ENCODE measurements at places on chromosomes 16 and 17.

DNA sequence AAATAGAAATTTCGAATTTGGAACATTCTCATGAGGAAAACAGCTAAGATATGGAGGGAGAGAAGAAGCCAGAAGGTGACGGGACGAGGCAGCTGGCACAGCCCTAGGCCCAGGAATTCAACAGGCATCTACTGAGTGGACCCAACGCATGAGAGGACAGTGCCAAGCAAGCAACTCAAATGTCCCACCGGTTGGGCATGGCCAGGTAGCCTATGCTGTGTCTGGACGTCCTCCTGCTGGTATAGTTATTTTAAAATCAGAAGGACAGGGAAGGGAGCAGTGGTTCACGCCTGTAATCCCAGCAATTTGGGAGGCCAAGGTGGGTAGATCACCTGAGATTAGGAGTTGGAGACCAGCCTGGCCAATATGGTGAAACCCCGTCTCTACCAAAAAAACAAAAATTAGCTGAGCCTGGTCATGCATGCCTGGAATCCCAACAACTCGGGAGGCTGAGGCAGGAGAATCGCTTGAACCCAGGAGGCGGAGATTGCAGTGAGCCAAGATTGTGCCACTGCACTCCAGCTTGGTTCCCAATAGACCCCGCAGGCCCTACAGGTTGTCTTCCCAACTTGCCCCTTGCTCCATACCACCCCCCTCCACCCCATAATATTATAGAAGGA is 2.0 kb downstream of the GH1 start:
- DNase-seq = no peak

- no peak for DNase-seq
Observed at GRCh38 chr17:82003411-82004381, 19.0 kb downstream of the CENPX start.

GRCh38 chr17:52026075-52026474 is 132.4 kb downstream of the CA10 start:
- DNase-seq = no peak

GRCh38 chr16:1039762-1040161 is 32.8 kb upstream of the SSTR5 start:
- DNase-seq = no peak

GRCh38 chr16:56833243-56833970 is 31.6 kb upstream of the SLC12A3 start:
- no peak for DNase-seq

DNA sequence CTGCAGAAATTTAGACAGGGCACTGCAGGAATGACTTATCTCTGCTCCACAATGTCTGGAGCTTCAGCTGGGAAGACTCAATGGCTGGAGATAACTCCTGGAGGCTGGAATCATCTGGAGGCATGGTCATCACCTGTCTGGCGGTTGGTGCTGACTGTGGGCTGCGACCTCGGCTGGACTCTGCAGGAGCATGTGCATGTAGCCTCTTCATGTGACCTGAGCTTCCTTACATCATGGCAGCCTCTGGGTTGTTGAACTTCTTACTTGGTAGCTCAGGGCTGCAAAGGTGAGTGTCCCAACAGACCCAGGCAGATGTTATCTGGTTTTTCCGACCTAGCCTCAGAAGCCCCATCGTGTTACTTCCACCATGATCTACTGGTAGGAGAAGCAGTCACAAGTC is 188.2 kb upstream of the RPL38 start:
- no peak for DNase-seq

- no peak for DNase-seq
Observed at GRCh38 chr17:31738996-31739699, 119.9 kb downstream of the COPRS start.

DNA sequence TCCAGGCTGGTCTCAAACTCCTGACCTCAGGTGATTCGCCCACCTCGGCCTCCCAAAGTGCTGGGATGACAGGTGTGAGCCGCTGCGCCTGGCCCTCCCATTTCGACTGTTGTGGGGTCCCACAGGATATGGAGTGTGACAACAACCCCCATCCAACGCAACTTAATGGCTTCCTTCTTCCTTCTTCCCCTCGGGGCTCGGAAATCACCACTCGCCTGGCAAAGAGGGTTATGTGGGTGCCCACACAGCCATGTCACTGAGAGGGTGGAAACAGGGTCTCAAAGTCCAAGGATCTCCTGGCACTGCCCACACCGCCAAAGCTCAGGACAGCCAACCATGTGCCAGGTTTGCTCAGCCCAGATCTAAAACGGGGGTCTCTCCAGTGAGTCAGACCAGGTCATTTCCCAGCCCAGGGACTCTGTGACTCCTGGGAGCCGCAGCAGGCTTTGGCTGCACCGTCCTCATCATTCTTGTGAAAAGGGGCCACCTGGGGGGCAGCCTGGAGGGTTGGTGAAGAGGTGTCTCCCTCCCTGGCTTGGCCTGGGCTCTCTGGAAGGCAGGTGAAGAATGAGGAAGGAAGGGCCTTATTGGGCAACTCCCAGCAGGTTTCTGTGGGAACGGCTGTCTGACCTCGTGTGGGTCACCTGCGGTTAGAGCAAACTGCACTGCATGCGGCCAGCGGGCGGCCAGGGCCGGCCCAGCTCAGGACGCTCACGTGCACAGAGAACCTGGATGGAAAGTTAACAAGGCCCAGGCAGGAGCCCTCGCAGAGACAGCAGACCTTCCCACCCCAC is 25.3 kb upstream of the LITAF start:
- DNase-seq = no peak

GRCh38 chr17:77315551-77316190 is 174.9 kb downstream of the SEC14L1 start:
- DNase-seq = no peak

DNA sequence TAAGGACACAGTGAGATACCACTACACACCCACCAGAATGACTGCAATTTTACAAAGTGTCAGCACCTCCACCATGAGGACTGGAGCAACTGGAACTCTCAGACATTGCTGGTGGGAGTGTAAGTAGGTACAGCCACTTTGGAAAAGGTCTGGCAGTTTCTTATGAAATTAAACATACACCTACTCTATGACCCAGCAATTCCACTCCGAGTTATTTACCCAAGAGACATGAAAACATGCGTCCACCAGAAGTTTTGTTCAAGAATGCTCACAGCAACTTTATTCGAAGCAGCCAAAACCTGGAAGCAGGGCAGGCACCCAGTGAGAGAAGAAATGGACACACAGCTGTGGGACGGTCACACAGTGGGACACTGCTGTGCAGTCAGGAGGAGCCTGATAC is 384.0 kb downstream of the SOX9 start:
- no peak for DNase-seq

- DNase-seq = no peak
Observed at GRCh38 chr17:28112181-28112580, 69.7 kb downstream of the NLK start.

DNA sequence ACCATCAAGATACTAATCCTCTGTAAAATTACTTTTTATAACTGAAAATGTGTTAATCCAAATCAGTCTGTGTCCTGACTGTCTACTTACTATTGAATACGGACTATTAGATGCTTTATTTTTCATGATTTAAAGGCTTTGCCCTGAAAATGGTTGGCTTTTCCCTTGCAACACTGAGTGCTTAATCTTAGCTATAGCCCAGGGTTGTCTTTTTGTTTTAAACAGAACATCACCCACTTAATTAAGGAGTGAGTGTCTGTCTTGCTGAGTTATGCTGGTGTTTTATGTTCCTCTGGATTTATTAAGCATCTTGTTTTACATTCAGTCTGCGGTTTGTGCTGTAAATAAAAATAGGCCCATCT is 11.0 kb downstream of the FTO start:
- DNase-seq = no peak

- no peak for DNase-seq
Observed at GRCh38 chr17:68613739-68614298, 12.7 kb upstream of the FAM20A start.

- DNase-seq = no peak
Observed at GRCh38 chr16:7304279-7304678, 28.4 kb upstream of the RBFOX1 start.

GRCh38 chr17:19939993-19940721 is 37.5 kb downstream of the AKAP10 start:
- DNase-seq = no peak

- DNase-seq = no peak
Observed at GRCh38 chr17:63075969-63076368, 109.9 kb downstream of the TANC2 start.

DNA sequence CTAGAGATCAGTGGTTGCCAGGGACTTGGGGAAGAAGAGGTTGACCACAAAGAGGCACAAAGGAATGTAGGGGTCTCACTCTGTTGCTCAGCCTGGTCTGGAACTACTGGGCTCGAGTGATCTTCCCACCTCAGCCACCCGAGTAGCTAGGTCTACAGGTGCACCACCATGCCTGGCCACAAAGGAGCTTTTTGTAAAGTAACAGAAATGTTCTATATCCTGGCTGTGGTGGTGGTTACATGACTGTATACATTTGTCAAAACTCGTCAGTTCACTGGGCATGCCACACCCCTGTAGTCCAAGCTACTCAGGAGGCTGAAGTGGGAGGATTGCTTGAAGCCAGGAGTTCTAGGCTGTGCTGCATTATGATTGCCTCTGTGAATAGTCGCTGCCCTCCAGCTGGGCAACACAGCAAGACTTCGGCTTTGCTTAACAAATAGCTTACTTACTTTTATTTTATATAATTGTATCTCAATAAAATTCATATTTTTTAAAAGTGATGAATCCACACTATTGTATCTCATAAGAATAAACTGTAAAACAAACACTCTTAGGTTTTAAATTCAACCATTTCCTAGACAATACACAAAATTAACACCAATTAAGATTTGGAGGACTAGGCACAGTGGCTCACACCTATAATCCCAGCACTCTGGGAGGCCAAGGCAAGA is 5.0 kb downstream of the SKA2 start:
- DNase-seq = no peak

GRCh38 chr16:10964891-10965326 is 20.5 kb downstream of the CLEC16A start:
- DNase-seq = peak; percentile 44

DNA sequence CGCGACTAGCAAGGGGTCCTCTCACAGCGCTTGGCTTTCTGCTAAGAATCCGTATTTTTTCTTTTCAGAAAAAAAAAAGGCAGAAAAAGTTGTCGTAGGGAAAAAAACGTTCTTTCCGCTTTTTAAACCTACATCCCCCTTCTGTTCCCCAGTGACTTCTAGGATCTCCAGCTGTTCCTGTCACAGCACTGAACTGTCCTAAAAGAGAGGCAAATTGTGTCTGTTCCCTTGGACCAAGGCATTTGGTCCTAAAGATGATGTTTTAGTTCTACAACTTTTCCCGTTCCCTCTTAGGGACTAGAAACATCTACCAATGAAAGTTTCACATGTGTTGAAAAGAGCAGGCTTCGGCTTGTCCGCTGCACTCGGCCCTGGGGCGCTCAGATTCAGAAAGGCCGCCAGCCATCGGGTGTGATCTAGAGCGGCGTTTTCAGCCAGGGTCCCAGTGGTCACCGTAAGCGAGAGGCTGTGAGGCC is 100.7 kb upstream of the CHMP6 start:
- DNase-seq = no peak

DNA sequence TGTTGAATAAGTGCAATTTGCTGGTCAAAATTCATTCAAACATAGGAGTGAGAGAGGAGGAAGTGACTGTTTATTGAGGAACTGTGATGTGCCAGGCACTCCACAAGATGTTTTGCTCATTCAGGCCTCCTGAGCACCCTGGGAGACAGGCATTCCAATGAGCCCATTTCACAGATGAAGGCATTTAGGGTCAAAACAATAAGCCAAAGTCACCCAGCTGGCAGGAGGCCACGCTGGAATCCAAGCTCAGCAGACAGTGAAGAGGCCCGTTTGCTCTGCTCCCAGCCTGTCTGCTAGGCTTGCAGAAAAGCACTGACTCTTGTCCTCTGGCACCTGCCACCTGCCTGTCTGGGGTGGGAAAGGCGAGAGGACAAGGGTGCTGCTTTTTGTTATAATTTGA is 10.1 kb upstream of the SLC25A39 start:
- no peak for DNase-seq

GRCh38 chr16:67349172-67349571 is 22.6 kb downstream of the LRRC36 start:
- DNase-seq = no peak

GRCh38 chr16:47019568-47019967 is 46.1 kb upstream of the DNAJA2 start:
- DNase-seq = no peak

- no peak for DNase-seq
Observed at GRCh38 chr17:39270923-39271322, 45.2 kb upstream of the STAC2 start.

DNA sequence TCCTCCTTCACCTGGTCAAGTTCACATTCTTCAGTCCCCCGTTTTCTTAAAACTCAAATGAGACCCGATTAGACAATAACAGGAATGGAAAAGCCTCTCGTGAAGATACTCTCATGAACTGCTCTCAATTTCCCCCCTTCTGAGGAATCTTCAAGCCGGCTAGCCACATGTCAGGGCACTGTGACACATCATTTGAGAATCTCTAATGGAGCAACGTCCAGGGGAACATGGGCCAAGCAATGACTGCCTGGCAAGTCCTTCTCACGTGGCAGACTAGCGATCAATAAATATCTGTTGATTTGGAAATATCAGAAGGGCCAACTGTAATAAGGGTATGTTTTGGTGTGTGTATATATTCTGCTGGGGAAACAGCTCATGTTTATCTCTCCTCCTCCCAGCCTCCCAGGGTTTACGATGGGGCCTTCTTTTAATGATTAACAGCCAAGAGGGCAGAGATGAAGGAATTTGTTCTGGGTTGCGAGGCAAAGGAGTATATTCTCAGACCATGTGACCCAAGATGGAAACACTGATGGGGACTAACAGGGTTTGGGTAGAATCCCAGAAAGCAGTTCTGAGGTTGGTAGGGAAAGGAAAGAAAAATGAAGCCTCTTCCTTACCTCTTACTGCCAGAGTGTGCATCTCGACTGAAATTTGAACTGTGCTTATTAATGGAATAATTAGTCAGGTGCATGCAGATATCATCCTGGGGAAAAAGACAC is 21.4 kb downstream of the TTLL6 start:
- DNase-seq = no peak

DNA sequence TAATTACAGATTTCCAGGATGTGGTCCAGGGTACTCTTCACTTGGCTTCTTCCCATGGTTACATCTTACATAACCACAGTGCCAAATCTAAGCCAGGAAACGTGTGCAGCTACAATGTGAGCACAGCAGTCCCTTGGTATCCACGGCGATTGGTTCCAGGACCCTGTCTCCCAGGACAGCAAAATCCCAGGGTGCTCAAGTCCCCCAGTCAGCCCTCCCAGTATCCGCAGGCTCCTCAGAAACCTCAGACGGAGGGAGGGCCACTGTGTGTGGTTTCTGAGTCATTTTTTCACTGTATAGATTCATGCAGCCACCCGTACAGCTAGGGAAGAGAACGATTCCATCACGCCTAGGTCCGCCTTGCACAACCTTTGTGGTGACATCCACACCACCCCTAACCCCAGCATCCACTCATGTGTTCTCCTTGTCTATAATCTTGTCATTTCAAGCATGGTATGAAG is 11.1 kb upstream of the ATP2C2 start:
- no peak for DNase-seq

DNA sequence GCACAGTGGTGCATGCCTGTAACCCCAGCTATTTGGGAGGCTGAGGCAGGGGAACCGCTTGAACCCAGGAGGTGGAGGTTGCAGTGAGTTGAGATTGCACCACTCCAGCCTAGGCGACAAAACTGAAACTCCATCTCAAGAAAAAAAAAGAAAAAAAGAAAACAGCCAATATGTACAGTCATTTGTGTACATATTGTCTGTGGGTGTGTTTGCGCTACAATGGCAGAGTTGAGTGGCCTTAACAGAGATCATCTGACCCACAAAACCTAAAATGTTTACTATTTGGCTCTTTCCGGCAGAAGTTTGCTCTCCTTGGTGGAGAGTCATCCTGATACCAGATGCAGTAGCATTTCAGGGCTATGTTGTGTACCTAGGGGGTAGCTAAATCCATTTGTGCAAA is 57.9 kb downstream of the ARSG start:
- DNase-seq = no peak

- DNase-seq = no peak
Observed at GRCh38 chr17:75899767-75900468, 3.2 kb upstream of the TRIM65 start.
